ENCODE measurements at places on chromosomes 5 and 9.

DNA sequence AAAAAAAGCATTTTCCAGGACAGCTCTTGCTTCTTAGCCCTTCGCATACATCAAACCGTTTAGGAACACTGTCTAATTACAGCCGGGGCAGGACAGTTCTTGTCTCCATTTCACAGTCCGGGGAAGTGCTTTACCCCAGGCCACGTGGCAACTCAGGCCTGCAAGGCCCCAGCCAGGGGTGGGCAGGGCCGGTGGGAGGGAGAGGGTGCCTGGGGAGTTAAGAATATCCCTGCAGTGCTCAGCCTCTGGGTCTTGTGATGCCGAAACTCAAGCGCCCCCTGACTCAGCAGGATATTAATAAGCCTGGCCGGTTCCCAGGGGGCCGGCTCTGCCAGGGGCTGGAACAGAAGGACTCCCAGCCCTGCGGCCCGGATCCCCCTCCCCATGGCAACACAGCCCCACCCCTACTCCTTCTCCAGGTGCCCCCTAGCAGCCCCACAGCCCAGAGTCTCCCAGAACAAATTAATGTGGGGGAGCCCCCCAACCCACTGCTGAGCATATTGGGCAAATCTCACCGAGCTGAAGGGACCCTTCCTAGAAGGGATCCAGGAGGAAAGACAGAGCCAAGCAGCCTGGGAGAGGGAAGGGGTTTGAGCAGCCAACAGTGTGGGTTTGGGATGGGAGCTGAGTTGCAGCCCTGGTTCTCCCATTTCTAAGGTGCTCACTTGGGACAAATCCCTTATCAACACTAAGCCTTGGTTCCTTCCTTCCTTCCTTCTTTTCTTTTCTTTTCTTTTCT lies 45.3 kb downstream of the PLPP7 start:
- DNase-seq, result no peak

GRCh38 chr9:3793971-3794383 lies 268.2 kb upstream of the RFX3 start:
- no peak for DNase-seq

DNA sequence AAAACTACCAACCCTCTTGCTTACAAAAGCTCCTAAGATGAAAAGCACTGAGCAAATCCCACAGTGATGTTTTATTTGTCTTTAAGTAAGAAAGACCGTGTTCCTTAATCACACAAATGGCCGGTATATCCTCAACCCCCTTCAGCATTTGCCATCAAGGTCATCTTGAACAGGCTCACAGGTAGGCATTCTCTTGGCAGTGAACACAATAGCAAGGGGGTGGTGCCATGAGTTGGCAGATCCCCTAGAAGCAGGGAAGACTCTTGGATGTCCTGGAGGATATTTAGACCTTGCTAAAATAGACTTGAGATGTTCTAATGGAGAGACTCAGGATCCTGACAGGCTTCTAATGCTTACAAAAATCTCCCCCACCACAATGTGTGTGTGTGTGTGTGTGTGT lies 323.0 kb downstream of the SPOCK1 start:
- no peak for DNase-seq

DNA sequence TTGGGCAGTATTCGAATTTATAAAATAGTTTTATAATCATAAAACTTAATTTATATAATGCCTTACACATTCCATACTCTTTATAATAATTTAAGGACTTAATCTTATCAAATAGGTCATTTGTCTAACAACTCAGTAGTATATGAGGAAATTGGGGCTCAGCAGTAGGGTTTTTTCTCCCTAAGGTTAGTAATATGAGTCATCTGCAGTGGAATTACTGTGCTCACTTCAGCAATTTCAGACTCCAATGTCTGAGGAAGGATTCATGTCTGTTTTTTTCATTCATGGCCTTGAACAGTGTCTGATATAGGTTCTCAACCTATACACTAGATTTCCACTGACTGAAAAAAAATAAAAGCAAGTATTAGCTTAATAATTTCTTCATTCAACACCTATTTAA lies 7.4 kb downstream of the DMRTA1 start:
- peak; percentile 30 for DNase-seq

DNA sequence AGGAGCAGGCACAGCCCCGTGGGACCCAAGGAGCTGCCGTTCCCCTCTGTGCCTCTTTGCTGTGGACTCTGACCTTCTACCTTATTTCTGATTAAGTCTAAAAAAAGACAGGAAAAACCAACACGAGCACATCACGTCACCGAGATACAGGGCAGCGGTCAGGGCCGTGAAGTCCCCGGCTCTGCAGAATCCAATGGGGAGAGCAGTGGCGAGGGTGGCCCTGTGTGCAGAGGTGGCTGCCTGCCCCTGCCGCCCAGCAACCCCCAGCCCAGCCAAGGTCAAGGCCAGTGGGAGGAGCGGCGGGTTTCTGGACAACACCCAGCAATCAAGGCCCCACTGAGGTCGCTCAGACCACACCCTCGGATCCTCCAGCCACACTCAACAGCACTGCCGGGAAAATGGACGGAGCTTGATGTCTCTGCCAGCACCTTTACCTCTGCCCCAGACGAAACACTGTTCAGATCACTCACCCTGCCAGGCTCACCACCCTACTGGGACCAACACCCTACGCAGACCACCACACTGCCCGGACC lies 32.7 kb upstream of the SLC9A3 start:
- DNase-seq, result no peak

DNA sequence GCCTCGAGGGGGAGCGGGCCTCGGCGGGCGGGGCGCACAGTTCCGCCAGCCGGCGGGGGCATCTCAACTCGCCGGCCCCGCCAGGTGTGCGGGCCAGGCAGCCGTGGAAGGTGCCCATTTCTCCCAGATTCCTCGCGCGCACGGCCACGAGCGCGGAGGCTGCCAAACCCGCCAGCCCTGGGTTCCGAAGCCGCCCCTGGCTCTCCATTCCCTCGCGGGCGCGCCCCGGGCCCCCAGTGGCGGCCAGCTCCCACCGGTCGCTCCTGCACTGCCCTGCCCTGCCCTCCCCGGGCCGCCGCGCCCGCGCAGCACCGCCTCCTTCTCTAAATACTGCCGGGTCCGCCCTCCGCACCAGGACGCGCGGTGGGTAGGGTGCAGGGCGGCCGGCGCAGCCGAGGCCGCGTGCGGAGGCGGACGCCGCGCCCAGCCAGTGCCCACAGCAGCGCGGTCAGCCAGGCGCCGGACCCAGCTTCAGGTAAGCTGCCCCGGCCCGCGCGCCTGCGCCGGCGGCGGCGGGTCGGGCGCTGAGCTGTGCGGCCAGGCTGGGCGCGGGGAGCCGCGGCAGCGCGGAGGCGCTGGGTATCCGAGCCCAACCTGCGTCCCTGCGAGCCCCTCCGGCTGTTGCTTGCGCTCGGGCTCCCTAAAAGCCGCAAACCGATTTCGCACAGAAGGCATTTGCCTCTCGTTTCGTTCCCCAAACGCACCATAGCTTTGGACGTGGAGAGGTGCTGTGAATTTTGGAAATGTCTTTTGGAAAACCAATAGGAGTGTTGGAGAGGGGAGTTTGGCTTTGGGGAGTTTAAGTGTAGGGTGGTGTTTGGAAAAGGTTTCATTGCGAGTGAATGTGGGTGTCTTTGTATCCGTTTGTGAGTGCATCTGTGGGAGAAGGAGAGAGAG lies at the start of gene TMEM171:
Gene TMEM171, plus strand, starts transcription at position 354 of the 897 bp plus-strand sequence. CDS start 2,799 bp downstream, outside the sequence.
- DNase-seq, result peak; percentile 9

DNA sequence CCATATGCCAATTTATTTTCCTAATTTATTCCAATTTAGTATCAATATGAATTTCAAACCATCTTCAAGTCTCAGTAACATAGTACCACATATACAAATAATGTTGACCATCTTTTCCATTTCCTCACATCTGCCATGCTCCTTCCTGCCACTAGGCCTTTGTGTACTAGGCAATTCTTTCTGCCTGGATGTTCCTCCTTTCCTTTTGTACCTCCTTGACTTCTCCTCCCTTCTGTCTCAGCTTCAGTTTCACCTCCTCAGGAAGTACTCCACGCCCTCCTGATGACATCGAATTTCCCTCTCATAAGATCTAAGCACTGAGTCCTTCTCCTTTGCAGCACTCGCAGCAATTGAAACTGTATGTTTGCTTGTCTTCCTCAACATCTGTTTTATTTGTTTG lies 53.9 kb downstream of the MEF2C start:
- DNase-seq, result no peak

- no peak for DNase-seq
Observed at GRCh38 chr9:124164811-124165210, 92.9 kb upstream of the NEK6 start.

GRCh38 chr9:97934321-97935115 lies 3.5 kb downstream of the HEMGN start:
- no peak for DNase-seq

GRCh38 chr9:98396656-98397055 lies 141.2 kb upstream of the TBC1D2 start:
- no peak for DNase-seq

GRCh38 chr9:133818444-133818843 lies 80.3 kb upstream of the SARDH start:
- DNase-seq, result peak; percentile 86

DNA sequence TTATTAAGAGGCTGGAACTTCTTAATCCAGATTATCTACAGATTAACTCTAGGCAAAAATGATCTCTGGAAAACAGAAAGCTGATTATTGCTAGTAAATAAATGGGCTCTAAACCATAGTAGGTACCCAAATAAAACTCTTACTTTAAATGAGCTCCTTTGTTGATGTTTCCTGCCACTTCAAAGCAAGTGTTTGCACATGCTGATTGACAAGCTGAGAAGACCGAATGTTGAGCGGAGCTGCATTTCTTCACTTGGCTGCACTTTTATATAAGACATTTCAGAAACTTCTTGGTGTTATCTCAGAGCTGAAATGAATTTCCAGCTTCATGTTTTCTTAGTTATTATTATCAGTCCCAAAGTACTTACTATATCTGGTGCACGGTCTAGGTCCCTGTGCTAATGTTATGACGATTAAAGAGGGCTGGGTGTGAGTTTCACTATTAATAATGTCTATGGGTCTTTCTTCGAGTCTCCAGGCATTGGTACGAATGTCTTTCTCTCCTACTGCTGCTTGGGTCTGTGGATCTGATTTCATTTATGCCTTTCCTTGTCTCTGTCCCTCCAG lies 58.6 kb upstream of the CTXN3 start:
- DNase-seq, result no peak

DNA sequence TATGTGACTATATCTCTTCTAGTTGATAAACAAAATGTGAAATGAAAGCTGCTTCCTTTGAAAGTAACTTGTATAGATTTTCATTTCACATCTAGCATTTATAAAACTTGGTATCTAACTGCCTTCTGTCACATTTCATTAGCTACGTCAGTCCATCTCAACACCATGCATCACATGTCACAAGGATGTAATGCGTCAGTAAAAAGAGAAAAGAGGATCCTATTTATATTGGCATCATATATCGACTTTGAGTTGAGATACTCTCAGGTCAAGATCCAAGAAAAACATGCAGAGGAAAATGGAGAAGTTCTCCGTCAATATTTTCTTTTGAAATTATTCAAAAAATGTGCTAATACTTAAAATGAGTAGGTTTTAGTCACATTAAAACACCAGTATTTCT lies 1211.2 kb downstream of the EFNA5 start:
- DNase-seq, result no peak

DNA sequence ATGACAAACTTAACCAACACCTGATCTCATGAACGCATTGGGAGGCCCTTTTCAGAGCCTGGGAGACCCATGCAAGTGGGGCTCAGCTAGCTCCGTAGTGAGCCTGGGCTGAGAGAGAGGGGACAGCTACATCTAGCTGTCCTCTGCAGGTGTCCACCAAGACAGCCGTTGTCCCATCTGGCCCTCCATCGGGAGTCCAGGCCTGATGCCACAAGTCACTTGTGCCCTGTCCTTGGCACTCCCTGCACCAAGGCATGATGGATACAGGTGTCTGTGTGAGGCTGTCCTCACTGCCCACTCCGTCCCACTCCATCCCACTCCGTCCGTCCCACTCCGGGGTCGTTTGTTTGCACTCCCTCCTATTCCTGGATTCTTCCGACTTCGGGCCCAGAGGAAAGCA lies 2.5 kb upstream of the EDF1 start:
- DNase-seq, result no peak

DNA sequence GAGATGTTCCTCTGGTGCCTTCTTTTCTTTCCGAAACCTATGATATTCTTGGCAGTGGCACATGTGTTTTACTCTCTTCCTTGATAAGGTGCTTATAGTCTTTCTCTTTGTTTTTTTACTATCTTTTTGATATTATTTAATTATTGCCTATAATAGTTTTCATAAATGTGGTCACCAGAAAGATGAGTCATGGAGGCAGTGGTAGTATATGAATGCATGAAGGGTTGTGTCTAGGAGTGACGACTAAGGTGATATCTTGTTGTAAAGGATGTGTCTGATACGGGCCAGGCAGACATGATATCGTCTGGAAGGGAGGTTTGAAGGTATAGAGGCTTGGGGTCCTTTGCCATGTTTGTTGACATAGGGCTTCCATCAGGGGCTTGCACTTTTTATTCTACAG lies 36.8 kb downstream of the SLC44A1 start:
- no peak for DNase-seq

- peak; percentile 43 for DNase-seq
Observed at GRCh38 chr9:92735636-92736562, 28.7 kb downstream of the BICD2 start.

- peak; percentile 98 for DNase-seq
Observed at GRCh38 chr5:170818232-170818631, 34.7 kb downstream of the GABRP start.

- DNase-seq, result no peak
Observed at GRCh38 chr5:104353371-104353770, 790.8 kb upstream of the NUDT12 start.

- peak; percentile 95 for DNase-seq
Observed at GRCh38 chr5:82413302-82414040, 135.3 kb upstream of the RPS23 start.

- DNase-seq, result peak; percentile 24
Observed at GRCh38 chr9:94472806-94473360, 82.0 kb upstream of the PCAT7 start.

- DNase-seq, result peak; percentile 36
Observed at GRCh38 chr5:53170746-53171349, 61.3 kb upstream of the MOCS2 start.

- DNase-seq, result no peak
Observed at GRCh38 chr9:8158574-8158973, 359.0 kb upstream of the DMAC1 start.

DNA sequence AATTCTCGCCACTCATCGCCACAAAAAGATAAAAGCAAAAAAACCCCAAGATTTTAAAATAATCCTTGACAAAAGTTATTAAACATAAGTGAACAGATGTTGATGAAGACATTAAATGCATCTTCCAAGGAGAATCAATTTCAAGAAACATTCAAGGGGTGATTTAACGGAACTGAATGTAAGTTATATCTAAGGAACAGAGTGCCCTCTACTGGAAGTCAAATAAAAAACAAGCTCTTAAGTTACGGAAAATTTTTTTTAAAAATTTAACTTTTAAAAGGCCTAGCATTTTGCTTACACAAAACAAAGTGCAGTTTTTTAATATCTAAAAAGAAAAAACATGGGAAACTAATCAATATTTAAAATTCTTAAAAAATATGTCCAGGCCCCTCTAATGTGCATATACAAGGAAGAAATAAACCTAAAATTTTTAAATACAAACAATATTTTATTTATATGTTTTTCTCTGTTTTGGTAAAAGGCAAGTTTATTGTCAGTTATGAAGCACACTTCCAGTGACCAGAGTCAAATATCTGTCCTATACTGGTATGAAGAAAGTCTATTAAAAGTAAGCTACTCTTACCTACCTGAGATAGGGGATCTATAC lies 28.0 kb downstream of the TEX10 start:
- DNase-seq, result peak; percentile 64

- peak; percentile 84 for DNase-seq
Observed at GRCh38 chr5:37739817-37740261, 100.0 kb downstream of the GDNF start.

Measured in amniotic epithelial cell (primary cell).